ENCODE measurements at places on chromosomes 7 and 10. TPM values are rescaled to one million over a fixed set of nuclear protein-coding genes. Genes with fewer than 3 reads are reported as not detected.

DNA sequence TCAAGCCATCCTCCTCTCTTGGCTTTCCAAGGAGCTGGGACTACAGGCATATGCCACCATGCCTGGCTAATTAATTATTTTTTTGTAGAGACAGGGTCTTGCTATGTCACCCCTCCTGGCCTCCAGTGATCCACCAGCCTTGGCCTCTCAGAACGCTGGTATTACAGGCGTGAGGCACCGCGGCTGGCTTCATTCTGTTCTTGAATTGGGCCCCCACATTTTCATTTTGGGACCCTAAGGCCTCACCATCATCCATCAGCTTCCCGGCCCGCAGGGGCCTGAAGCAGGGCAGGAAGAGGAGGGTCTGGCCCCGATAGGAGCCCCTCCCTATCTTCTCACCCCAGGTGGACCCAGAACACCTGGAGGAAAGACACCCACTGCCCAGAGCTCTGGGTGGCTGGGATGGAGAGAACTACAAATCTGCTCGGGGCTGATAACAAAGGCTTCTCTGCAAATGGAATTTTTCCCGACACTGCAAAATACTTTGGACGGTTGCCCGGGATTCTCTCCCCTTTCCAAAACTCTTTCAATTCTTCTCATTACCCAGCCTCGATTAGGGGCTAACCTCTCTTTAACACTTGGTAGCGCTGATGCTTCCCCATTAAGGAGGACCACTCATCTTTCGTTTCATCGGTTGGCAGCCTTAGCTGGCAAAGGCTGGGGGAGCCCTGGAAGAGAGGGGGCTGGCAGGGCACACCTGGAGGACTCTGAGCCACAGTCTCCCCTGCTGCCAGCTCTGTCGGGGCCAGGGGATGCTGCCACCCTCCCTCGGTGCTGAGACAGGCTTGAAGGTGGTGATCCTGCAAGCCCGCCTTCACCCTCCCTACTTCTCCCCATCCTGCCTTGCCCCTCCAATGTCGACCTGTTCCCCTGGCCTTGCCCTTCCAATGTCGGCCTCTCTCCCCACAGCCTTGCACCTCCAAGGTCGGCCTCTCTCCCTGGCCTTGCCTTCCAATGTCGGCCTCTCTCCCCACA is 81.0 kb upstream of the GNA12 start:
- H3K27me3 ChIP-seq: no peaks in the 10 kb centered on the region
- H3K4me3 ChIP-seq: no peak overlapping the region
- no peak for DNase-seq
- peaks cover 47% of the 10 kb centered on the region for H3K36me3 ChIP-seq
- no peaks in the 10 kb centered on the region for H3K4me1 ChIP-seq

- H3K36me3 ChIP-seq: peaks cover 66% of the 10 kb centered on the region
- peaks cover 7% of the 10 kb centered on the region for H3K27me3 ChIP-seq
- peak overlapping the region; percentile 62 for H3K27ac ChIP-seq
- H3K4me3 ChIP-seq: no peak overlapping the region
Observed at GRCh38 chr10:95767884-95768556, 12.1 kb downstream of the ENTPD1 start.

DNA sequence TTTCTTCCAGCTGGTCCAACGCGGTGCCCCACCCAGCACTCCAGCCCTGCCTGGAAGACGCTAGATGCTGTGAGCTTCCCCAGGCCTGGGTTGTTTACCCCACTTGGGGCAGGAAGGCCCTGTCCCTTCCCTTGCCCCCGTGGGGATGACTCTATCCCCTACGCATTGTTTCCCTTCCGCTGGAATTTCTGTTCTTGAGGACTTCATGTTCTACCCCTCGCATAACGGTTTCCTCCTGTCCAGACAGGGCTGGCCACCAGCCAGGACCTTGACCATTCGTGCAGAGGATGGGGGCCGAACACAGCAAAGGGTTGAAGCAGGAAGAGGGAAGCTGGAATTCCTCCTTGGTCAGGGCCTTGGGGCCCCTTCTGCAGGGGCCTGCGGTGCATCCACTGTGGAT is 14.7 kb upstream of the SERPINE1 start:
- peaks cover 2% of the 10 kb centered on the region for H3K27me3 ChIP-seq
- no peaks in the 10 kb centered on the region for H3K4me1 ChIP-seq
- H3K27ac ChIP-seq: no peak overlapping the region
- DNase-seq: no peak

- H3K27me3 ChIP-seq: no peaks in the 10 kb centered on the region
- peak overlapping the region; percentile 88 for H3K27ac ChIP-seq
Observed at GRCh38 chr7:158975526-158976467, 119.4 kb downstream of the DYNC2I1 start.

The ODAD2 gene
- total RNA-seq: not detected

The CUBN gene
- 0.30 TPM for total RNA-seq
